Hematopoietic multipotent progenitor cell treated with erythropoietin and hydrocortisone succinate and interleukin-3 and kit ligand, for 15 days (in vitro differentiated cells): ENCODE measurements at places on chromosomes 2 and 18.

DNA sequence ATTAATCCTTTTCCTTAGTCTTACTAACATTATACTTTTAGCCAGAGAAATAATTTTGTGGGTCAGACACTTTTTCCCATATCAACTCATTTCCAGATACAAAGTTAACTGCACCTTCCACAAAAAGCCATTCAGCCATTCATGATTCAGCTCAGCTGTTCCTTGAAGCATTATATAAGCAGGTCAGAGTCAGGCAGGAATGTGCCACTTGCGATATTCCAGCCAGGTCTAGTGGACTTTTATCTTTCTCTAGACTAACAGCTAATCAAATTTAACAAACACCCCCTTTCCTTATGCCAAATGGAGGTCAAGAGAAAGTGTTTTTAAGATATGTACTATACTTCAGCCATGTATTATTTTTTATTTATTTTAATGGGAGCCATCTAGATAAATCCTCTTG, 75.6 kb upstream of the EPB41L3 start:
- DNase-seq = no peak

DNA sequence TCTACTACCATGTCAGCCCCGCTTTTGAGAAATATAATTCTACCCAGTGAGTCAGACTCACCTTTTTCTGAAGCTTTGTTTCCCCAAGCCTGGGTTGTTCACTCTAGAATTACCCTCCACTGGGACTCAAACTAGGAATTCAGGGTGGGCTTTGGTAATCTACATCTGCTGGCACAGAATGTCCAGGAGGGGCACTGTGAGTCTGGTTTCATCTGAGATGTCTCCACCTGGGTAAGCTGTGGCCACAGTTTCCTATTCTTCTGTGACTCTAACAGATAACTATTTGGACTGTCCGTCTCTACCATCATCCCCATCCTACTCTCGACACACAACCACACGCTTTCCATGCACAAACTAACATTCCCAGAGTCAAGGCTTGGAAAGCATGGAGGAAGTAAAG, 457.2 kb downstream of the STK39 start:
- DNase-seq = no peak

DNA sequence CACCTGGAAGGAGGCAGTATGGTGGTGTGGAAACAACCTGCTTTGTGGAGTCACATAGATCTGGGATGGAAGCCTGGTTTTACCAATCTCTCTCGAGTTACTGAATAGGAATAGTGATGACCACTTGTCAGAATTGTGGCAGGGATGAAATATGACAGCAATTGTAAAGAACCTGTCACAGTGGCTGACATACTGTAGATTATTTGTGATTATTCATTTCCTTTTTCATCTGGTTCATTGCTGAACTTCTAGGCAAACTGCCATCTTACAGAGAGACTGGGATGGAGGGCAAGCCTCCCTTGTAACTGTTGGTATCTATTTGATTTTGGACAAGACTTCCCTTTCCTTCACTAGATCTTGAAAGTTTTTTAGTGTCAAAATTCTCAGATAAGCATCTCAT, 42.0 kb downstream of the FMNL2 start:
- DNase-seq = no peak

GRCh38 chr2:145302886-145303285, 783.0 kb upstream of the ZEB2 start:
- no peak for DNase-seq

GRCh38 chr2:64768491-64769005, 114.8 kb upstream of the SERTAD2 start:
- no peak for DNase-seq

GRCh38 chr2:236936446-236936940, 149.2 kb upstream of the COPS8 start:
- DNase-seq = no peak

DNA sequence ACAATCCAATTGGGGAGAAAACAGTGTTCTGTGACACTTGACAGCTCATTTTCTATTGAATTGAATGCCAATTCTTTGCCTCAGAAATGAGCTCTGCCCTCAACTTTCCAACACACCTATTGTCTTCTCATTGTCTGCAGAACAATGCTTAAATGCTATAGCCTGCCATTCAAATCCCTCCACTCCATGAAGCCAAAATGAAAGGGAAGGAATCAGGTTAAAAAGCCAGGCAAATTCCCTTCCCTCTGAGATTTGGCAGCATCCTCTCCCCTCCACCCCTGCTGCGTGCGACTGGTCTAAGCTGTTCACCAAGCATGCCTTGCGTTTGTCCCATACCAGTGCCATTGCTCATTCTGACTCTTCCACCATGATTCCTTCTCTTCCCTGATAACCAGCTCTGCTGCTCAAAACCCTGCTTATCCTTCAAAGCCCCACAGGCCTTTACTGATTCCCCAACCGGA, 32.4 kb upstream of the TMEM131 start:
- DNase-seq = no peak

DNA sequence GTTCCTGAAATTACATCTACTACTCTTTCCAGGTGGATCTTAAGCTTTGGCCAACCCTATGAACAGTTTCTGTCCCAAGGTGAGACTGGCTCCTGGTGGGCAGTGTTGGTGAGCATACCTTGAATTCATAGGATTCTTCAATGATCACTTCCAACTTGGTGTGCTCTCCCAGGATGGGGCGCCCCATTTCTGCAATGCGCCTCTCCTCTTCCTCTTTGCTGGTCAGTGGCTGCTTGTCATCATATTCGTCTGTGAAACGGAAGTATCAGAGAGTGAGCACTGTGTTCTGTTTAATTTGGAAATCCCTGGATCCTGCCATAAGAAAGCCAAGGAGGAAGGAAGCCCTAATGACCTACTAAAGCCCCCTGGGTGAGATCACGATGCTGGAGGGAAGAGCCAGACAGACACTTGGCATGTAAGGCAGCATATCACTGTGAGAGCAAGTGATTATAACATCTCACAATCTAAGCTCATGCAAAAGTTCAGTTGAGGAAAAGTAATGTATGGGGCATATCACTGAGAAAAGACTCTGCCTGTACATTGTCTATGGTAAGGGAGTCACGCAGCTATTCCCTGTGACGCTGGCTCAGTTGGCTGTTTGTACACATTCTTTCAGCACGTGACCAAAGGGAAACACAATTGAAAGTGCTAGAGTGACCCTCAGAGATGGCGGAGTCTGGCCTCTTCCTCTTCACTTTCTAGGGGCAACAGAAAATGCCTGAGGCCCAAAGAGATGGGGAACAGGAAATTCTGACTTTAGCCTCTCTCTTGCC, 287.0 kb downstream of the SLC8A1 start:
- no peak for DNase-seq

GRCh38 chr2:207269038-207269437, 103.3 kb upstream of the KLF7 start:
- no peak for DNase-seq

DNA sequence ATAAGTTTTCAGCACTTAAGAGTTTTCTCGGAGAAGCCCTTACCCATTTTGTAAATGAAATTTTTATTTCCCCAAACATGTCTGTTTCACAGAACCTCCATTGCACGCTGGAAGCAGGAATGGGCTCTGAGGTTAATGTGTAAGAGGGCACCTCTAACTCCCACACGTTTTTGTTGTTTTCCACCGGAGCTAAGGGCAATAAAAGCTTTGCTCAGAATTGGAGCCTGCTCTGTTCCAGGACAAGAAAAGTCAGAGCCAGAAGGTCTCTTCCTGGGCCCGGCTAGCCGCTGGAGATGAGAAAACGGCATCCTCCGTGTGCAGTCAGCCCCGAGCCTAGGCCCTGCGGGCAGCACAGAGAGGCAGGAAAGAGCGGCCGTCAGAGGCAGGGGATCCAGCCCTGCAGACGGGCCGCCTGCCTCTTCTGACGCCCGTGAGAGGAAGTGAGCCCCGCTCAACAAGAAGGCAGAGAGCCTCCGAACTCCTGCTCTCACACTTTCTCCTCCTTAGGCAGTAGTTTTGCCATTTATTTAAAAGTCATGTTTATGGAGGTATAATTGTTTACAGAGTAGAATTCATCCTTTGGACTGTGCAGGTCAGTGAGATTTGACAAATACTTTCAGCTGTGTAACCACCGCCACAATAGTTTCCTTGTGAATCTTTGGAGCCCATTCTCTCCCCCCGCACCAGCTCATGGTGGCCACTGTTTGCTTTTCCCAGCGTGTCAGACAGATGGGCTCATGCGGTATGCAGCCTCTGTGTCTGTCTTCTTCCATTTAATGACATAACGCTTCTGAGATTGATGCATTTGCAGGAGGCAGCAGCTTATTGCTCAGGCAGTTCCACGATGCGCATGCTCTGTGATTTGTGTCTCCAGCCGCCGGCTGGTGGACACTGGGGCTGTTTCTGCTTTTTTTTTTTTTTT, 117.3 kb downstream of the GALR1 start:
- DNase-seq = no peak

DNA sequence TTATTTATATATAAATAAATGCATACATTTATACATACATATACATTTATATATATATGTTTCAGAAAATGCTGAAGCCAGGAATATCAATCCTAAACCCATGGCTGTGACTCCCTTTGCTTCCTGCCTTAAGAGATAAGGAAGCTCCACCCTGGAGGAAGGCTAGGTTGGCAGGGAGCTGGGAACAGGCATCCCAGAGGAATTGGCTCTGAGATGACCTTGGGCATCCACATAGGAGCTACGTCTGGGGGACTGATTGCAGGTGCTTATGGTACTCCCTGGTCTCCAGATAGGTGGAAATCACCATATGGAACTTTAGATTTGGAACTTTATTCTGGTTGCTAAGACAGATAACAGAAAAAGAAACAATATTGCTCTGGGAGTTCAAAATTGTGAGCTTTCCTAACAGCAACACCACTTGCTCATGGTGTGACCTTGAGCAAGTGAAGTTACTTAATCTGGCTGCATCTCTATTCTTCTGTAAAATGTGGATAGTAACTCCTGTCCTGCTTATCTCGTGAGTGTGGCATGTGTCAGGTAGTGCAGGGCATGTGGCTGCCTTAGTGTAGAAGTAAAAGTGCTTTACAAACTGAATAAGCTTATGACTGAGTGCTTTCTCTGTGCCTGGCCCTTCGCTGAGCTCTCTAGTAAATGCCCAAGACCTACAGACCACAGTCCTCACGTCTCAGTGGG, 341.0 kb downstream of the MEIS1 start:
- DNase-seq = no peak

DNA sequence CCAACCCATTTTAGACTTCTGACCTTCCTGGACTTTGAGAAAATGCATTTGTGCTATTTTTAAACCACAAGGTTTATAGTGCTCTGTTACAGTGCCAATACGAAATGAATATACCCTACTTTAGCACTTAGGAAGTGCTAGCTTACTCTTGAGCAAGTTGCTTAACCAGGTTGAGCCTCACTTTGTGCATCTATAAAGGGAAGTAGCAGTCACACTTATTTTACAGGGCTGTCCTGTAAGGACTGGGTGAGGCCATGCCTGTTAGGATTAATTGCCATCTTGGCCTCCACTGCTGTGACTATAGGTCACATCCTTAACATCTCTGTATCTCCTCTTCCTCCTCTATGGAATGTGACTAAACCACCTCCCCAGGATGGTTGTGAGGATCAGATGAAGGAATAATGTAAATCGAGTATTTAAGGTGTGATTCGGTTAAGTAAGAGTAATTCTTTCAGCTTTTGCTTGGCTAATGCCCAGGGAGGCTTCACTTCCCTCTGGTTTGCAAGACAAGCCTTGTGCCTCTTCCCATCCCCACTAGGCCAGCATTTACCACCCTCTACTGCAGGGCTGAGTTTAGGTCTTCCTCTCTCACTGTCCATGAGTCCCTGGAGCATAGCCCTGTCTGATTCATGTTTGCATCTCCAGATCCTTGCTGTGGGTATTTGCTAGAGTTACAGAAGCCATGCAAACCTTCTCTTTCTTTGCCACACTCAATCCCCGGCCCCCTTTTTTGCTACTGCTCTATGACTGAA, 341.2 kb downstream of the ZNF521 start:
- no peak for DNase-seq

DNA sequence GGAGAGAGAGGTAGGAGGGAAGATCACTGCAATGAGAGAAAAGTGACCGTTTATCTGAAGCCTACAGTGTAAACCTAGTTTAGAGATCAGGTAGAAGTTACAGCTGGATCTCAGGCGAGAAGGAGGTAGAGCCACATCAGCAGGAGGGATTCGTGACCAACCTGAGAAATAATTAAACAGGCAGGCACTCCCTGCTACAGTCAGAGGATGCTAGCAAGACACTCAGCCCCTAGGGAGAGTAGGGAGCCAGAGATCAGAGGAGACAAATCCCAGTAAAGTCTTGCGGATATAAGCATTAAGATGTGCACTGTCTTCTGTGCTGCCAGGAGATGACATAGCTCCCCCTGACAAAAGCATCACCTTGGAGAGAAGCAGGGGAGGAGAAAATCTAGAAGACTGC, 629.1 kb upstream of the SLC39A10 start:
- DNase-seq = no peak

DNA sequence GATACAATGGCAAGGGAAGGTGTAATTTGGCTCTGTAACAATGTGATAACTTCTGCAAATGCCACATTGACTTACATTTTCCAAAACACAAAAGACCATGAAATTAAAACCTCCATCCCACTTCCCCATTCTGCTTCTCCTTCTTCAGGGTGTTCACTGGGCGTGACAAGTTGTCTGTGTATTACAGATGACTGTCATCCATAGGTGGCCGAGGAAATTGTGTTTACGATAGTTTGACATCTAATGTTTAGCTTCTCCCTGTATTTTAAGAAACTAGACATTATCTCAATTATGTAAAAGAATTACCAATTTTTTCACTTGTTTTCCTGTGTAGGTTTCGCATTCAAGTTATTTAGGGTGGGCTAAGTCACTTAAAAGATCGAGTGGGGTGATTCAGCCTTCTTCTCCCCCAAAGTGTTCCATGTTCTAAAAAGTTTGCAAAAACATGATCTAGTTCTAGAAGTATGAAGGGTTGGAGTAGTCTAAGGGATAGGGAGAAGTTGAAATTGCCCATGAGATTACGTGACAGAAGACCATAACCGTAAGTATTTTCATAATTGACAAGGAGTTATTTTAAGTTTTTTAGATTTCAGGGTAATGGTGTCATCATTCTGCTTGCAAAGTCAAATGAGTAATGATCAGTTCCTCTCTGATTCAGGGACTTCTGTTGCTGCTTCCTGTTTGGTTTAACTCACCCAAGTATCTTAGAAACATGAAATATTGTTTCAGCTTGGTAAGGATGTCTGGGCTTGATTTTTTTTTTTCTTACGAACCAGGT, 25.2 kb upstream of the CYTIP start:
- no peak for DNase-seq

GRCh38 chr2:167550448-167550847, 662.2 kb downstream of the XIRP2 start:
- no peak for DNase-seq

DNA sequence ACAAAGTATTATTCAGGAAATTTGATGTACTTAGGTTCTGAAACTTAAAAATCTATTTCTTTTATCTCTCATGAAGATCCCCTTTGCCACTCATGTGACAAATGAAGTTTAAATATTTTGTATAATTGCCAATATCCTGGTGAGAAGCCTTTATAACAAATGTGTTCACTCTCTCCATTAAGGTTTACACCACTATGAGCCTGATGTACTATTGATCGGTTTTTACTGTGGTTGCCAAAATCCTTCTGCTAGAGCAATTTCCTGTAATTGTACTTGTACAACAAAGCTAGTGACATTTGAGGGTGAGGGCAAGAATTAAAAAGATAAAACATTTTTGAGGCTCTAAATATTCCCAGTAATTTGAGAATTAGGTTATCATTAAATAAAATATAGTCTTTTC, 222.3 kb upstream of the CDH19 start:
- no peak for DNase-seq
